ENCODE measurements at places on chromosomes 2 and 18.

DNA sequence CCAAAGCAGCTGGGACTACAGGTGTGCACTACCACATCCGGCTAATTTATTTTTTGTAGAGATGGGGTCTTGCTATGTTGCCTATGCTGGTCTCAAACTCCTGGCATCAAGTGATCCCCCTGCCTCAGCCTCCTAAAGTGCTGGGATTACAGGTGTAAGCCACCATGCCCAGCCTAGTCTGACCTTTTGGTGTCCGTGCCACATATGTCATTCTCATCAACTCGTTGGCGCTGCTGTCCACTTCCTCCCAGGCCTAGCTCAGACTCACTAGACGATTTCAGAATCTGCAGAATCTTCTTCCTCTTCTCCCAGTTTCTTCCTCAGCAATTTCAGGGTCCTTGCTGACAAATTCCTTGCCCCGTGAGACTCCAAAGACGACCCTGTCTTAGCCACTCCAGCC, 39.8 kb upstream of the DNMT3A start:
- DNase-seq: no peak

- DNase-seq: peak; percentile 63
Measured at GRCh38 chr2:84865181-84865783, 15.6 kb downstream of the TRABD2A start.

DNA sequence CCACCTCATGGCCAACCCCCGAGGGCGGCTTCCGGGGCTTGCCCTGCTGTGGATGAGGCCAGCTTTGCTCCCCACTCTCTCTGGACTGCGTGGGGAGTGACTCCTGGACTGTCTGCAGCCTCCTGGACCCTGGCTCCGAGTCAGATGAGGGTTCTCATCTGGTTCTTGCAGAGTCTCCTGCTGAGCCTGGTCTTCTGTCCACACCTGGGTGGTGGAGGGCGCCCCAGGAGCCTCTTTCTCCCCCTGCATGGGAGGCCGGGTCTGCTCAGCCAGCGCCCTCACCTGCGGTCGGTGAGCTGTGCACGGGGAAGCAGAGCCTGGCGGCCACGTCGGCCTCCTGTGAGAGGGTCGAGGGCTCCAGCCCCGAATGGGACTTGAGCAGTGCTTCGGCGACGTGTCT, 78.3 kb downstream of the RTP5 start:
- DNase-seq: no peak

GRCh38 chr18:29726646-29727045, 1315.9 kb downstream of the DSC3 start:
- DNase-seq: no peak

GRCh38 chr2:145587922-145588321, 1068.0 kb upstream of the ZEB2 start:
- no peak for DNase-seq

GRCh38 chr18:76656925-76657827, 162.1 kb upstream of the ZNF516 start:
- DNase-seq: no peak

GRCh38 chr2:72083751-72084583, 63.7 kb downstream of the CYP26B1 start:
- DNase-seq: no peak

DNA sequence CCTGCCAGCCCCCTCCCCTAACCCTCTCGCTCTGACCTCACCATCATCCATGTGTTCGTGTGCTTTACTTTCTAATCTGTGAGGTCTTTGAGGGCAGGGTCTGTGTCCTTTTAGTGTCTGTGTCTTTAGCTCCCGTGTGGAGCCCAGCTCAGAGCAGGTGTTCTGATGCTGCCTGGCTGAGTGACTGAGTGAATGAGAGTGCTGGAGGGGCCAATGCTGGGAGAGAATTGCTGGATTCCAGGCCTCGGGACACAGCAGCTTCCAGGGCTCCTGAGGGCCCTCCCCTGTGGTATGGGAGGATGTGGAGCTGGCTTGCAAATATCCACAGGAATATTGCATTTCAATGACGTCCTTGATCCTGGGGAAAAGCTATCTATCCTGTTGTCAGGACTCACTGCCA, 160.6 kb downstream of the ANKRD30B start:
- no peak for DNase-seq

- no peak for DNase-seq
Measured at GRCh38 chr2:105470979-105471378, 72.1 kb upstream of the FHL2 start.

GRCh38 chr2:21191535-21191934, 67.8 kb downstream of the TDRD15 start:
- no peak for DNase-seq

DNA sequence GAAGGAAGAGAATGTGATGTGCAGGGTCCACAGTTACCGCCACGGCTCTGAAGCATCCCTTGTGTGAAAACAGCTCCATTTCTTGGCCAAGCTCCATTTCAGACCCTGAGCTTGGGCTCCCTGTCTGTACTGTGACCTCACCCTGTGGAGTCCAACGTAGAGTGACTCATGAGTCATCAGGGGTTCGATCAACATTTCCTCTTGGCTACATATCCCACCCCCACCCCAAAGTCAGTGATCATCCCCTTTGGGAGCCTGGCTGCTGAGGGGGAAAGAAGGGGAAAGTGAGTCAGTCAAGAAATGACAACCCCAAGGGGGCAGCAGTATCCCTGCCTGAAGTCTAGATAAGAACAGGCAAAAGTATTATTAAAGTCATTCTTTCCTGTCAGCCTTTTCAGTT, 62.2 kb downstream of the PAPOLG start:
- DNase-seq: peak; percentile 6

DNA sequence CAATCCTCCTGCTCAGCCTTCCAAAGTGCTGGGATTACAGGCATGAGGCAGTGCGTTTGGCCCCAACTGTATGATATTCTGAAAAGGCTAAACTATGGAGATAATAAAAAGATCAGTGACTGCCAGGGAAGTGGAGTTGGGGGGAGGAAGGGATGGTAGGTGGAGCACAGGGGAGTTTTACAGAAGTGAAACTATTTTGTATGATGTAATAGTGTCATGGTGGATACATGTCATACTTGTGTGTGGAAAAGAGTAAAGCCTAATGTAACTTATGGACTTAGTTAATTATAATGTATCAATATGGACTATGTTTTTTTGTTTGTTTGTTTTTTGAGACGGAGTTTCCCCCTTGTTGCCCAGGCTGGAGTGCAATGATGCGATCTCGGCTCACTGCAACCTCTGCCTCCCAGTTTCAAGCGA, 2.9 kb upstream of the GGCX start:
- no peak for DNase-seq

GRCh38 chr2:101474731-101475384, at the start of gene RFX8:
Gene RFX8 (minus strand): TSS chr2:101475112. CDS start chr2:101466848, 8,264 bp downstream.
- DNase-seq: peak; percentile 64

GRCh38 chr2:191675807-191676721, 1.9 kb upstream of the NABP1 start:
- DNase-seq: peak; percentile 82

- DNase-seq: no peak
Measured at GRCh38 chr2:16666449-16666801, 791 bp upstream of the CYRIA start.

- DNase-seq: no peak
Measured at GRCh38 chr18:63119647-63120046, 199.9 kb downstream of the BCL2 start.

DNA sequence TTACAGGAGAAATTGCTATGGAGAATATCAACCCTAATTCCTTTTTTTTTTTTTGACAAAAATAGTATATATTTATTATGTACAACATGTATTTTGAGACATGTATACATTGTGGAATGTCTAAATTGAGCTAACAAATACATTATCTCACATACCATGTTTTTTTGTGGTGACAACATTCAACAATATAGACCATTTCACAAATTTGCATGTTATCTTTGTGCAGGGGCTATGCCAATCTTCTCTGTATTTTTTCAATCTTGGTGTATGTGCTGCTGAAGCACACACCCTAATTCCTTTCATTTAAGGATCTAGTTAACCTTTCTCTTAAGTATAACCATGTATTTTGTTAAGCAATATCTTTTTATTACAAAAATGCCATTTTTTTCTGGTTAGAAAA, 13.2 kb downstream of the SLC39A10 start:
- no peak for DNase-seq

DNA sequence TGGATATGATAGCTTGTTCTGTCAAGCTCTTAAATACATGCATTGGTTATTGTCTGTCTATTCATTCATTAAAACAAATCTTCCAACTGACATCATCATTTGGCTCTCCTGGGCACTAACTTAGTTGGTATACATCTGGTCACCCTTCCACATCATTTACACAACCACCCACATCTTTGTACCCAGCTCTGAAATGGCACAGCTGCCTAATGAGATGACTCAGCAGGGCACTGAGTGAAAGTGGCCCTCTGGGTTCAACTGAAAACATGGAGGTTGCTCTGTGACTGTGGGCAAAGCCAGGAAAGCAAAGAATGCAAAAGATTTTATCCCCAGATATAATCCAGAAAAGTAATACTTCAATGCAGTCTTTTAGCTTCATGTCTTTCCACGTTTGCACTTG, 234.0 kb upstream of the MAP2 start:
- no peak for DNase-seq

- DNase-seq: peak; percentile 84
Measured at GRCh38 chr2:239369631-239370161, 31.1 kb downstream of the HDAC4 start.

GRCh38 chr2:194730266-194730665, 926.8 kb upstream of the SLC39A10 start:
- no peak for DNase-seq

GRCh38 chr2:239441261-239442078, 40.6 kb upstream of the HDAC4 start:
- DNase-seq: no peak

DNA sequence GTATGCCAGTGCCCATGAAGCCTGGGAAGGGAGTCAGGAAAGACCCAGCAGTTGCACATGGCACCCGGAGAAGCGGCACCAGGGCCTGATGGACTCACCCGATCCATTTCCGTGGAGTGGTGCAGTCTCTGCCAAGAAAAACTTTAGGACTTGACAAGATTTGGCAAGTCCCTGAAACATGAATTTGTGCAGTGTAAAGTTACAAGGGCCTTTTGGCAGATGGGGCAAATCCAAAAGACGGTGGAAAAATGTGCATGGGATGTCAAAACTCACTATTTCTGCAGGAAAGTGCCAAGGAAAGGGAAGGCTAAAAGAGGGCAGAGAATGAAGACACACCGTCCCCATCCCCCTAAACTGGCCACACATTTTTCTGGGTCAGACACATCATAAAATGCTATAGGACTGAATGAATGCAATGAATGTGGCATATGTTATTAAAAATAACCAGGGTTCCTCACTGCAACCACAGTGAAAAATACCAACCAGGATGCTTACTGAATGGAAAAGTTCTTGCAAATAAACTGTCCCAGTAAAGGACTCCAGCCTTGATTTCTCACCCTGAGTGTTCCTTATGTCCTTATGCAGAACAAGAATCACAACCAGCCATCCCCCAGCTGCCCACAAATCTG, 173.5 kb upstream of the SIX2 start:
- DNase-seq: no peak
